ENCODE measurements at places on chromosomes 11 and 22.

- no peak for DNase-seq
These were observed 47.2 kb downstream of the MYO7A start for GRCh38 chr11:77175021-77175842.

DNA sequence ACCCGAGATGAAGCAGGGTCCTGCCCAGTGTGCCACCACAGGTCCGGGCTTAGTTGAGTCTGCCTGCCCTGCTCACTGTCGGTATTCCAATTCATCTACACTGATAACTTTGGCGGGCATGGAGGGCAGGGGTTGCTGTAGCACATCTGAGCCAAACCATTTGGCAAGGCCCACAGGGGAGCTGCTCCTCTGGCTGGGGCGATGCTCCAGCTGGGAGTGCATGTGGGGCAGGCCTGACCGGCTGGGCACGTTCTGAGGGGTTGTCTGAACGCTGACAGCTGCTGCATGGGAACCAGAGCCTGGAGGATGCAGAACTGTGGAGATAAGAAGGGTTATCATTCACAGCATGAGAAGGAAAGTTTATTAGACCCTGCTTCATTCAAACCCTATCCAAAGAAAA lies 40.4 kb downstream of the DRG1 start:
- DNase-seq: no peak

DNA sequence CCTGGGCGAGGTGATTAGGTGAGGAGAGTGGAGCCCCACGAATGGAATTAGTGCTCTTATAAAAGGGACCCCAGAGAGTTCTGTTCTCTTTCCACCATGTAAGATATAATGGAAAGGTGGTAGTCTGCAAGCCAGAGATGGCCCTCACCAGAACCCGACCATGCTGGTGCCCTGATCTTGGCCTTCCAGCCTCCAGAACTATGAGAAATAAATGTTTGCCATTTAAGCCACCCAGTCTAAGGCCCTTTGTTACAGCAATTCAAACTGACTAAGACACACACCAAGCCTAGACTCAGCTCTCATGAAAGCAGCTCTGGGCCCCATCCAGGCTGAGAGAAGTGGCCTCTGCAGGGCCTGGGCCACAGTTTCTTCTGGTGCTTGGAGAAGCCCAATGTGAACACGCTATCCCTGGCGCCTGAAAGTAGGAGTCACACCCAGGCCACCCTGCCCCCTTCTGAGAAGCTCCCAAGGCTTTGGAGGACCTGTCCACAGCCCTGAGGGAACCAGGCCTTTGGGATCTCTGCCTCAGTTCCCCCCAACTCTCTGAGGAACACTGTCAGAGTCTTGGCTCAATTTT lies 35.3 kb upstream of the LYVE1 start:
- DNase-seq: no peak

DNA sequence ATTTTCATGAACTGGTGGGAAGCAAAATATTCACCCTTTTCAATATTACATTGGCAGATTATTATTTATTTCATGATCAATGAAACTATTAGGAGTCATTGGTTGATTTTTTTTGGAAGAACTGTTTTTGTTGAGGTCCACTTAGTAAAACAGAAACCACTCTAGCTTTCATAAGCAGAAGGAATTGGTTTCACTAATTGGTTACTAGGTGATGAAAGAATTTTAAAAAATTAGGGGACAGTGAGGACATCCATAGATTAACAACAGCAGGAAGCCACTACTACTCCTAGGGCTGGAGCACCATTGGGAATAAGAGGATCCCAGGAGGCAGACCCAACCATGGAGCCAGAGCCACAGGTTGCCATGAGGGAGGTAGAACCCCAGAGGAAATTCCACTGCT lies 74.4 kb upstream of the KCNA4 start:
- DNase-seq: no peak

DNA sequence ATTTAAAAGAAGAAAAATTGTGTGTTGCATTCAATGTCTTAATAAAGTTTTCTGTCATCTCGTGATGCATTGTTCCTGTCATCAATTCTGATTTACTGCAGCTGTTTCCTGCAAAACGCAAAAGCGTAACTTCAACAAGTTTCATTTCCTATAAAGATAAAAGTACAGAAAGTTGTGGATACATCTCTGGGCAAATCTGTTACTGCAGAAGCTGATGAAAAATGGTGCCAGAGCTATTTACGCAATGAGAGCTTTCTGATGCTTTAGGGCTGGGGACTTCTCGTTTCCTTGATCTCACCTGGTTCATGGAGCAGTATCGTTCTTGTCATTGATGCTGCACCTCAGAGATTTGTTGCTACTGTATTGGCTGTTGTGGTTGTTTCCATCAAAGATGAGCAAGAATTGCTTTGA lies 15.5 kb upstream of the MS4A12 start:
- no peak for DNase-seq

- no peak for DNase-seq
These were observed 163.8 kb downstream of the FAT3 start for GRCh38 chr11:92388380-92388779.

DNA sequence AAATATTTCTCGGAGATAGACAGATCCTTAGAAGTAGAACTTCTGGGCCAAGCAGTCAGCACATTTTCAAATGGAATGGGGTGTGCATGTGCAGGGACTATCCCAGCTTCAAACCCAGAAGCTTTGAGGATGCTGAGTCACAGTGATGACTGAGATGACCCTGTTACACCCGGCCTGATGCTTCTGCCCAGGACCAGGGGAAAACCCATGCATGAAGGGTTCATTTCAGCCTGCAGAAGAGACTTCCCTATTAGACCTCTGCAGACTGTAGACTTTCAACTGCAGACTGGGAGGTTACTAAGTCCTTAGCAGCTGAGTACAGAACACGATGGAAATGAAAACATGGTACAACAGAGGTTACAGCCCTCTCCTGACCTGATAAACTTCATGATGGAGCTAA lies 3.6 kb upstream of the OR2AT4 start:
- no peak for DNase-seq

DNA sequence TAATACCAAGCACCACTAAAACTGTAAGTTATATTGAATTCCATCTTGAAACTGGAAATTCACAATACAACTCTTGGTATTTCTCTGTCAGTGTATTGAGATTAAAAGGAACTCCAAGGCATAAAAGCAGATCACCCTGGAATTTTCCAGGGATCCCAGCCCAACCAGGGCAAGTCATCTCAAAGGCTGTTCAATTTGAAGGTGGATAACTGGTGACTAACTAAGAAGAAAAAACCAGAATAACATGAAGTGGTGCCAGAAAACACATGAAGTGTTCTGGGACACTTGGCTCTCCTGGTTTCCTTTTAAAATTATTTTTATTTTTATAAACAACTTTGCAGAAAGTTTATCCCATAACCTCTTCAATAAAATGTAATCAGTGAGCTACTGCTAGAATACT lies 7.8 kb upstream of the BMAL1 start:
- no peak for DNase-seq

DNA sequence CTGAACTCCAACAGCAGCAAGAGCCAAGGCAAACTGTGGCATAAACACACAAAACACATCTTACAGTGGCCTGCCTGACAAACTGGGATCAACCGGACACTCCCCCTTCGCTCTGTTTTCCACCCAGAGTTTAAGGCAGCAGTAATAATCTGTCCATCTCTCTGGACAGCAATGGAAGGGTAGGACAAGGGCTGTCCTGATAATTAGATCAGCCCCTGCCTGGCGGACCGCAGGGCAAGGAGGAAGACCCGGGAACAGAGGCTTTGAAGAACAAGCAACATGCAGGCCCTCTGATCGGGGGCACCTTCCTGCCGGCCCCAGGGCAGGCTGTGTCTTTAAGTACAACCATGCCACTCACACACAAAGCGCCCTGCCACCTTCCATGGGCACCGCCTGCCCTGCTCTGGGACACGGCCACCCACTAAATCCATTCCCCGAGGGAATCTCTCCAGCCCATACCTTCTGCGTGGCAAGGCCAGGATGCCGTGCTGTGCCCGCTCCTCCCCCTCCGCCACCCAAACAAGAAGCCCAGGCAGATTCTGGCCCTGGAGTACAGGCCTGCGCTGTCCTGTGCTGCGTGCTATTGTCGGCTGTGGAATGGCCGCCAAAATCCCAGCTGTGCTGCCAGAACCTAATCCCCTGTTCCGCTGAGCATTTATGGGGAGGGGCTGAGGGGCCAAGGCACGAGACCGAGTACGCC lies 38.8 kb downstream of the NUMA1 start:
- peak; percentile 34 for DNase-seq

DNA sequence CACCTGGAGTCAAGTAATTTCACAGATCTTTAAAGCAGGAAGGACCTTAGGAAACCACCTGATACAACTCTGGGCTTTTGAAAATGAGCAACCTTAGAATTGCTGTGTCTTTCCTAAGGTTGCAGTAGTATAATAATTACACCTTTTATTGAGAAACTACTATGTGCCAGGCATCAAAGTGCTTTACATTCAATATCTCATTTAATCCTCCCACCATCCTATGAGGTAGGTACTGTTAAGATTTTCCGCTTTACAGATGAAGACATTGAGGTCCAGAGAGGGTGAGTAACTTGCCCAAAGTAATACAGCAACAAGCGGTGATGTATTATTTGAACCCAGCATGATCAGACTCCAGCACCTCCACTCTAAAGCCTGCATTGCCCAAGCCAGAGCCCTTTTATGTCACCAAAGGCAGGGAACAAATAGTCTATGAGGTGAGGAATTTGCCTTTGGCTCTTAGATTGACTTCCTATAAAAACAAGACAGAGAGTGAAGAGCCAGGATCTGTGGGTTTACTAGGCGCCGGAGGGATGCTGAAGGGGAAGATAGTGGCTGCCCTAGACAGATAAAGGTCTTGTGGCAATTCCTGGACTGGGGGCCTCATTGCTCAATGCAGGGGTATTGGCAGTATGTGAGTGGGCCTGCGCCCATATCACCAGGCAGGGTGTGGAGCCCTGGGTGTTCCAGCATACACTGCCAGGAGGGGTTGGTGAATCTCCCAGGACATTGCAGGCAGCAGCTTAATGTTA lies 157.1 kb downstream of the FBXO7 start:
- DNase-seq: no peak

DNA sequence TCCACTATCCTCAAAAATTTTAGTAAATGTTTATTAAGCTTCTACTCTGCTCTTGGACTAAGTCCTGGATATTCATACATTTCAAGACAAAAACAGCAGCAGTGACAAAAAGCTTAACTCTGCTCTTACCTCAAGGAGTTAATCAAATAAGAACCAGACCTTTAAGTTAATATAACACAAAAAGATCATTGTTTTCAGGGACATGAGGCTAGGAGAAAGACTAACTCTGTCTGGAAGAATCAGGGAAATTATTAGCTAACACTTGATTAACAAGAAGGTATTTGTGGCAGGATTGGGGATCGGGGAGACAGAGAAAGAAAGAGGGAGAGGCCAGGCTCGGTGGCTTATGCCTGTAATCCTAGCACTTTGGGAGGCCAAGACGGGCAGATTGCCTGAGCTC lies 74.4 kb downstream of the PPP2R1B start:
- DNase-seq: no peak

- no peak for DNase-seq
These were observed 6.5 kb downstream of the FZD4 start for GRCh38 chr11:86948733-86949132.

DNA sequence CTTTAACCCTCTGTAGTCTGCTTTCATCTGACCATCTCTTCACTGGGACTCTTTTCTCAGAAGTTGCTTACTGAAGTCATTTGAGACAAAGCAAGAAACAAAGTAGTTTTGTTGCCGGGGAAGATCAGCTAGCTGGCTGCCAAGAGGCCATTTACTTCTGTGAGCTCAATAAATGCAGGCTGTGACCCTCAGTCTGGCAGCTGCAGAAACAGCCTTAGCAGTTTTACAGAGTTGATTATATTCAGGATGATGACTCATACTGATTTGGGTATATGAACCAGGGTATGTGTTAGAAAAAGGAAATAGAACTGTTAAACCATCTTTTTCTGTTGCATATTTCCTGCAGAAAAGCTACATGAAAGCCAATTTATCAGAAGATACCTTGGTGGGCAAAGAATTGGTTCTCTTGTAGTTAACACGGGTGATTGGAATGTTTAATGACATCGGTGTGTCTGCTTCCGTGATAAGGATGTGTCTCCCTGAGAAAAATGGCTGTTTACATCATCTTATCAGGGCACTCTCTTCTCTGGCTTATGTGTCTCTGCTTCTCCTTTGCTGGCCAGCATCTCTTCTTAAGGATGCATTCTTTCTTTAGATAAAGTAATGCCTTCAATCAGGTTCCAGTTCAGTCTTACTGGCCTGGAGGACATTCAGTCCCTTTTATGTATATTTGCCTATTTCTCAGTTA lies 18.5 kb downstream of the FIBIN start:
- DNase-seq: no peak

GRCh38 chr22:45997777-45998637 lies 21.0 kb upstream of the WNT7B start:
- DNase-seq: no peak

GRCh38 chr11:64173616-64174355 lies 7.9 kb upstream of the MACROD1 start:
- DNase-seq: no peak

GRCh38 chr11:105361651-105362050 lies 222.1 kb upstream of the CARD18 start:
- no peak for DNase-seq

DNA sequence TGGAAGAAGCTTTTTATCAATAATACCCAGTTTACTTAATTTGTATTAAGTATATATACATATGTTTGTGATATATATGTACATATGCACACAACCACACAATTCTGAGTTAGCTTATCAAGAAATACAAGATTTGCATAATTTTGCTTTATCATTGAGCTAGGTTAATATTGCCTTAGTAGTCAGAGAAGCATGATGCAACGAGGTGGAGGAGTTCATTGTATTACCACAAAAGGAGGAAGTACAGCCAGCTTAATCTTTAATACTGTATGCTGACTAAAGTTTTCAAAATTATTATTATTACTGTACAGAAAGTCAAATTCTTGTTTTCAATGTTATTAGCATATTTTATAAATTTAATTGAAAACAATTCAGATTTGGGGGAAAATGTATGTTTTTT lies 278.4 kb upstream of the PDGFD start:
- no peak for DNase-seq

DNA sequence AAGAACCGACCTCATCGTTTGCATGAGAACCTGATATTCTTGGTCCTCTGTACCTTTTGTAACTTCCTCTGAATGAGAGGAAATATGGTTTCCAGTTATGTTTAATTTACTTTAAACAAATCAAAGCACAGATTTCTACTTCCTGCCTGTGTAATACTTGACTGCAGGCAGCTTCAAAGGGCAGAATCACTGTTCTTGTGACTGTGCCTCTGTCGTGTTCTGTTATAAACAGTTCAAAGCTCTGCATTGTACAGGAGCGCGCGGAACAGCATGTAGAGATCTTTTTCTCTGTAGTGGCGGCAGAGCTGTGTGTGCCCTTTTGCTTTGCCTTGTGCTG lies 73.2 kb upstream of the CLDN5 start:
- DNase-seq: no peak

DNA sequence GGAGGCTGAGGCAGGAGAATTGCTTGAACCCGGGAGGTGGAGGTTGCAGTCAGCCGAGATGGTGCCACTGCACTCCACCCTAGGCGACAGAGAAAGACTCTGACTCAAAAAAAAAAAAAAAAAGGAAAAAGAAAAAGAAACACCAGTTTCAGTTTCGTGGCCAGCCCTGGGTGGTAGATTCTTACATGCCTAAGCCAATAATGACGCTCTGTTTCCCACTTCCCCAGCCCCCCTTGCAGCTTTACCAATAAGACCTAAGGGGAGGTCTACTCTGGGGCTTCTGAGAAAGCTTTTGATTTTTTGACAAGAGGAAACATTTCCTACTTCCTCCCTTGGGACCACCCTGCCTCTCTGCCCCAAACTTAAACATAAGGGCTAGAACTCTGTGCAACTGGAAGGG lies 30.0 kb upstream of the PTPRJ start:
- DNase-seq: no peak
